ENCODE measurements at places on chromosomes 2 and 18.
A peak's percentile ranks its signal among the peaks of the same experiment; 100 is the strongest.

- DNase-seq = no peak
Measured at GRCh38 chr2:240203031-240203787, 62.8 kb upstream of the OTOS start.

DNA sequence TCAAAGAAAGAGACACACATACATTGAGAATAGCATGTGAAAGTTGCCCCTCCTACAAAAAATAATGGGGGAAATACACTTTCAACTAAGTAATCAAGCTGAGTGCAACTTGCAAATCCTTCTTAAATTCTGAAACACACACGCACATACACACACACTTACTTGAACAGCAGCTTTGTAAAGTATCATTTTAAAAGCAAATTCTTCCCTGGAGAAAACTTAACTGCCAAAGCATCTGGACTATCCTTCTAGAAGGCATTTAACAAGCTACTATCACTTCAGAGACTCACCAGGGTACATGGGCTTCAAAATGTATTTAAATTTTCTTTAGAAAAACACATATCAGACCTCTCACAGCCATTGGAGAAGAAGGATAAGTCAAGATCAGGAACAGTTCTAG lies 15.3 kb downstream of the GAREM1 start:
- DNase-seq = no peak

DNA sequence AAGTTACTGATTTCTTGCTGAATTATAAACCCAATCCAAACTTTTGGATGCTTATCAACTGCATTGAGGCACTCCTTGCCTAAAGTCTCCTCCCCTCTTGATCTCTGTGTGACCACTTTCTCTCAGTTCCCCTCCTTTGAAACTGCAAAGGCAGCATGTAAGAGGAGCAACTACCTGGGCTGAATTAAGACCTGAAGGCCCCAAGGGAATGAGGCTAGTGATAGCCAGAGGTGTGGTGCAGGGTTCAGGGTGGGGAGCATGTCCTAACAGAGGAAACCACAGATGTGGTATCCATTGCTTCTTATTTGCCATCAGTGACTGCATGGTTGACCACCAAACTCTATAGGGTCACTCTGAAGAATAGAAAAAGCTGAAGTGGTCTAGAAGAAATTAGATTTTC lies 557.9 kb downstream of the TNS1 start:
- no peak for DNase-seq

GRCh38 chr2:134268265-134268664 lies 14.4 kb downstream of the MGAT5 start:
- no peak for DNase-seq

DNA sequence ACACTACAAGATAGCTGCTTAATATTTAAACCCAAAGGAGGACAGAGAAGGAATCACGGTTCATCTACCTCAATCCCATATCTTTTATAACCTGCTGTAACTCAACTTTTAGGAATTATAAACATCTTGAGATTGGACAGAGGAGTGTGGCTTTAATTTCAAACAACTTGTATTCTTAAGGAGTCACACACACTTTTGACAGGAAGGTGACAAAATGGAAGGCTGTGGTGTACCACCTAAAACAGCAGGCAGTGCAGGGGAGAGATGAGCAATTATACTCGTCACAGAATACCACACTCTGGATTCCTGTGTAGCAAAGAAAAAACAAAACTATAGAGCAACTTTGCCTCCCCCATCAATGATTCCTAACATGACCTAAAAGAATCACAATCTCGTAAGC lies 194.8 kb downstream of the ZEB2 start:
- peak; percentile 9 for DNase-seq

DNA sequence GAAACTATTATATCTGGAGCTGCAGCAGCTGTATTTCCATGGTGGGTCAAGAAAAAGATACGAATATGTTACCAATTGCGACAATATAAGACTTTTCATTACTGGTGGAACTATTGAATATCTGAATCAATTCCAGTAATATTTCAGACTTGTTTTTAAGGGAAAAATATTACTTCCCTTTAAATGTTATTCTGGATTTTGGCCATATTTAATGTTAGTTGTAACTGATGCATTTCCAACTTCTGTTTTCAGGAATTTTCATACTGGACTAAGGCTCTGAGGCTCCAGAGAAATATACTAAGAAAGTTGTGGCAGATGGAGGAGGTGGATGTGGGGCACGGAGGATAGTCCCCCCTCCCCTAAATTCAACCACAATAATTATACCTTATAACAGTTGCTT lies 555.2 kb upstream of the SETBP1 start:
- DNase-seq = no peak

DNA sequence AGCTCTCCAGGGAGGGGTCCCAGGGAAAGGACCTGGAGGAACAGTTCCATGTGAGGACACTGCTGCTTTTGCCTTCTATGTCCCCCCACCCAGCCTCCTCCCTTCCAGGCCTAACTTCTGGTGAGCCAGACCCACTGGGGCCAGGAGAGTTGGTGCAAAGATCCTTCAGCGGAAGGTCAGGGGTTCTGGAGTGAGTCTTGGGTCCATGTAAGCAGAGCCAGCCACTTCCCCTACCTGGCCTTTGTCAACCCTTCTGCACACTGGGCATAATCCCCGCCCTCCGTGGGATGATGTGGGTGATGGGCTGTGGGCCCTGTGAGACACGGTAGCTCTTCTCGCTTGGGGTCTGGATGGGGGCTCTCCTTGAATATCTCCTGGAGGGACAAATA lies 76.9 kb downstream of the RHOB start:
- no peak for DNase-seq

- DNase-seq = peak; percentile 41
Measured at GRCh38 chr2:43221763-43222474, 4.5 kb downstream of the ZFP36L2 start.

DNA sequence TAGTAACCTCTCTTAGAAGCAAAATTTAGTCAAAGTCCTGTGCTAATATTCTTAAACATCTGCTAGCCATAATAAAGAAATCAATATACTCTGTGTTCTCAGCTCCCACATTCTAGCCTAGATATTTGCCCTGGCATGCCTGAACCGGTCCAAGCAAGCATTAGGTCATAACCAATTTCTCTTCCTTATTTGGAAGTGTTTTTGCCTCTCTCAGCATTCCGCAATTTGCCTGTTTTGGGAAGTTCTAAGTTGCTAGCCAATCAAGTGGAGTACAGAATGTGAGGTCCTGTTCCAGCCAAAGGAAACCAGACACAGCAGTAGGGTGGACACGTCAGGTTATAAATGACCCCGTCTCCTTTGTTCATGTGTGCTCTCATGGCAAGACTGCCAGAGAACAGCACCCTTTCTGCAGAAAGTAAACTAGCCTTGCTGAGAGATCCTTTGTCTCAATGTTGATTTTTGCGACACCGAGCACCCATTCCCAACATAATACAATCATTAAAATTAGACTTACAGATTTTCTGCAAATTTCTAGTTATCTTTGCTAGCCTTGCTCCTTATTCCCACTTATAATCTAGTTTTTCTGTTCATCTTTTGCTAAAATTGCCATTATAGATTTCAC lies 13.0 kb upstream of the SULT1C4 start:
- no peak for DNase-seq

Data from activated CD8-positive, alpha-beta memory T cell treated with anti-CD3 and anti-CD28 coated beads for 1 hour (primary cell).